ENCODE measurements at places on chromosomes 4 and X. TPM values are rescaled to one million over a fixed set of nuclear protein-coding genes. Genes with fewer than 3 reads are reported as not detected.

DNA sequence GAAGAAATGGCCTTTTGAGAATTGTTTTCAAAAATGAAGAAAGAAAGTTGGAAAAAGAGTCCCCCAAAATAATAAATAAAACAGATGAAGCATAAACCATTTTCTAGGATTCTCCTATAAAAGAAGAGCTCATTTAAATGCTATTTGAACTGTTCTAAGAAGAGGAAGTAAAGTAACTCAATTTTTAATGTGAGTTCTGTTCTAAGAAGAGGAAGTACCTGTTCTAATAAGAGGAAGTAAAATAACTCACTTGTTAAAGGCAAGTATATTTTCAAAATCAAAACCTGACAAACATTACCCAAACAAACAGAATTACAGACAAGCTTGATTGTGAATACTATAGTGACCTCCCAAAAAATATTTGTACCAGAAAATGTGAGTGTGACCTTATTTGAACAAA is 1326.3 kb downstream of the C4orf33 start:
- DNase-seq: no peak
- no peaks in the 10 kb centered on the region for H3K27me3 ChIP-seq
- no peaks in the 10 kb centered on the region for H3K4me1 ChIP-seq
- no peaks in the 10 kb centered on the region for H3K36me3 ChIP-seq

GRCh38 chrX:10393899-10394298 is 226.5 kb downstream of the MID1 start:
- DNase-seq: no peak
- H3K4me3 ChIP-seq: no peak overlapping the region
- no peaks in the 10 kb centered on the region for H3K36me3 ChIP-seq

- H3K36me3 ChIP-seq: no peaks in the 10 kb centered on the region
- peaks cover 23% of the 10 kb centered on the region for H3K27me3 ChIP-seq
- H3K4me3 ChIP-seq: no peak overlapping the region
- no peak overlapping the region for H3K27ac ChIP-seq
- DNase-seq: no peak
Observed at GRCh38 chr4:8047837-8048678, 108.4 kb upstream of the AFAP1 start.

DNA sequence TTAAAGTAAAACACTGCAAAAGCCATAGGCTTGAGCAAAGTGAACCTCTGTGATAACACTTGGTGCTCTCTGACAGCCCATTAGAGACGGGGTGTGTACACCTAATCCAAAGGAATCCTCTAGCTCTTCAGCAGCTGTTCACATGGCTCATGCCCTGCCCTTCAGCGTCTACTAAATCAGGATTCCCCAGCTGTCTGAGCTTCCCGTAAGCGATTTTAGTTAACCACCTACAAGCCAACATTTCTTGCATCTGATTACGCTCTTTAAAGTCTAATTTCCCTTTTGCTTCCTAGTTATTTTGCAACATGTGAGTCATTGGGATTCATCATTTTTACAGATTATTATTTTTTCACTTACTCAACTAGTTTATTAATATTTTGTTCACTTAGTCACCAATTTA is 6.5 kb downstream of the DMD start:
- no peaks in the 10 kb centered on the region for H3K27me3 ChIP-seq
- no peaks in the 10 kb centered on the region for H3K4me1 ChIP-seq
- no peak for DNase-seq
- H3K36me3 ChIP-seq: no peaks in the 10 kb centered on the region

DNA sequence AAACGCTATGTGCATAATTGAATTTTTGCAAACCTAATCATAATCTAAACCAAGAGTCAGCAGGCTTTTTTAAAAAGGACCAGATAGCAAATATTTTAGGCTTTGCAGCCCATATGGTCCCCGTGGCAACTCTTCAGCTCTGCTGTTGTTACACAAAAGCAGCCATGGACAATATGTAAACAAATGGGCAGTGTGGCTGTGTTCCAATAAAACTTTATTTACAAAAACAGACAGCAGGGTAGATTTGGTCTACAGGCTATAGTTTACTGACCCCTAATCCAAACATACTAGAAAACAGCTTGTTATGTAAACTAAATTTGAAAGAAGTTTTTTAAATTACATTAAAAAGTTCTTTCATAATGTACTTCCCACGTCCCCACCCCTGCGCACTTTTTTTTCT is 53.1 kb downstream of the FUNDC1 start:
- no peak overlapping the region for H3K27ac ChIP-seq
- no peak overlapping the region for H3K4me3 ChIP-seq
- no peaks in the 10 kb centered on the region for H3K27me3 ChIP-seq
- H3K36me3 ChIP-seq: no peaks in the 10 kb centered on the region

DNA sequence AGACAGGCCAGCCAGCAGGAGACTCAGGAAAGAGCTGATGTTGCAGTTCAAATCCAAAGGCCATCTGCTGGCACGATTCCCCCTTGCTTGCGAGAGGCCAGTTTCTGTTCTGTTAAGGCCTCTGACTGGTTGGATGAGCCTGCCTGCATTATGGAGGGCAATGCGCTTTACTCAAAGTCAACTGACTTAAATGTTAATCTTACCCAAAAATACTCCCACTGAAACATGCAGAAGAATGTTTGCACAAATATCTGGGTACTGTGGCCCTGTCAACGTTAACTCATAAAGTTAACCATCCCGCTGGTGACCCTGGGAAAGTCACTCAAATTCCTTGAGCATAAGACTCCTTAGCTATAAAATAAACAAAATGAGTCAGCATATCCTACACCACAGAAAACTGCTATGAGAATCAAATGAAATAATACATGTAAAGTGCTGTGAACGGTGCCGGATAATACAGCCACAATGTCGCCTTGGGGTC is 326.4 kb downstream of the EVC2 start:
- H3K27me3 ChIP-seq: no peaks in the 10 kb centered on the region
- DNase-seq: no peak
- H3K36me3 ChIP-seq: peaks cover 8% of the 10 kb centered on the region
- H3K27ac ChIP-seq: no peak overlapping the region
- no peaks in the 10 kb centered on the region for H3K4me1 ChIP-seq

GRCh38 chrX:6067600-6067999 is 161.1 kb downstream of the NLGN4X start:
- H3K27me3 ChIP-seq: no peaks in the 10 kb centered on the region
- no peak overlapping the region for H3K4me3 ChIP-seq
- no peak overlapping the region for H3K27ac ChIP-seq
- H3K4me1 ChIP-seq: no peaks in the 10 kb centered on the region
- no peak for DNase-seq

The PAGE4 gene
- total RNA-seq: not detected

The SEC24B gene
- total RNA-seq: 39.6 TPM

All from naive thymus-derived CD8-positive, alpha-beta T cell (primary cell).